ENCODE measurements at places on chromosomes 7 and 10. TPM values are rescaled to one million over a fixed set of nuclear protein-coding genes. Genes with fewer than 3 reads are reported as not detected.

DNA sequence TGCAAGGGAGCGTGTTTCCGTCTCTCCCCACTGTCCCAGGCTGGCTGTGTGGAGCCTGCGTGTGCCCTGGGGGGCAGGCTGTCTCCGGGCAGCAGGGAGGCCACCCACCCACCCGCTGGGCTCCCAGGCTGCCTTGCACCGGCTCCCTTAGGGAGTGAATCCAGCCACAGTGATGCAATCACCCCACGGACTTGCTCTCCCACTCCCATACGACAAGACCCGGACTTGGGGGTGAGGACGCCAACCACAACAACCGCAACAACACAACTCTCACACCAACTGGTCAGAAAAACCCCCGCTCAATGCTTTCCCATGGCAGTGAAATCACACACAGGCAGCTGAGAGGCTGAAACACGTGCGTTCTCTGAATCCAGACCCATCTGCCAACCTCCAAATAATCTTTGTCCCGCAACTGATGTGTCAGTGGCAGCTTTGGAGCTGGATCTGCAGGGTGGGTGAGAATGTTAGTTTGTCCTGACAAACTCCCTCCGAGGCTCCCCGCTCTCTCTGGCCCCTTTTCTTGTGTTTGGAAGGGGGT lies 62.7 kb upstream of the DDC start:
- no peak for DNase-seq

DNA sequence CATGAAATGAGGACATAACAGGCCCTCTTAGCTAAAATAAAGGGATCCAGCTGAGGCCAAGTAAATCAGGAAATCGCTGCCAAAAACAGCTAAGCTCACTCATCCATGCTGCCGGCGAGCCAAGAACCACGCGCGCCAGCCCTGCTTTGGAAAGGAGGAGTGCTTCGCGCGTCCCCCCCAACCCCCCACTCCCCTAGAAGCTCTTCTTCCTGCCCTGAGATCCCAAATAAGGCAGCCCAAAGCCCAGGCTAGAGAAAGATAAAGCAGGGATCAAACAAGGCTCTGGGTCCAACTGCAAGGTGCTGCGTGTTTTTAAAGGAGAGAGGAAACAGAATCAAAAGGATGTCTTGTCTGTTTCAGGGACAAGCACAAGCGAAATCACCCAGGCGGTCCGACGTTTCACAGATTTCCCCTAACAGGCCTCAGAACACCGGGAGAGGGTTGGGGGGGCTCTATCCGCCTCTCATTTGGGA lies 168.3 kb upstream of the AUTS2 start:
- no peak for DNase-seq

GRCh38 chr7:9091282-9091681 lies 657.9 kb downstream of the NXPH1 start:
- DNase-seq, result no peak

DNA sequence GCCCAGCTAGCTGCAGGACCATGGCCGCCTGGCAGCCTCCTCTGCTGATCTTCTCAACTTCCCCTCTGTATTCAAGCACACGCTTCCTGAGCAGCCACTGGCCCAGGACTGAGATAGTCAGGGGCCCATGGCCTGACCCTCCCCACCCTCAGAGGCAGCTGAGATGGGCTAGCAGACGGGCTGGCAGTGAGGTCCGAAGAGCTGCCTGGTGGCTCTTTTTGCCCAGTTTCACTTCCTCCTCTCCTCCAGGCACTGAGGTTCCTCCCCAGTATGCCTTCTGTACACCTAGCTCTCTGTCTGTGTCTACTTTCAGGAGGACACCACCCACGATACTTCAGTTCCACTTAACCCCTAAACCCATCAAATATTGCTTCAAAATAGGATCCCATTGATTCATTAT lies 395.6 kb downstream of the TNS3 start:
- DNase-seq, result peak; percentile 25

GRCh38 chr7:116188-116981 lies 76.0 kb upstream of the FAM20C start:
- no peak for DNase-seq

IRF5 gene
- total RNA-seq, result 74.6 TPM

GRCh38 chr10:74249865-74250264 lies 98.8 kb downstream of the ADK start:
- no peak for DNase-seq

C7orf57 gene
- not detected for total RNA-seq

GRCh38 chr7:131374821-131375220 lies 47.1 kb downstream of the MKLN1 start:
- DNase-seq, result no peak

DNA sequence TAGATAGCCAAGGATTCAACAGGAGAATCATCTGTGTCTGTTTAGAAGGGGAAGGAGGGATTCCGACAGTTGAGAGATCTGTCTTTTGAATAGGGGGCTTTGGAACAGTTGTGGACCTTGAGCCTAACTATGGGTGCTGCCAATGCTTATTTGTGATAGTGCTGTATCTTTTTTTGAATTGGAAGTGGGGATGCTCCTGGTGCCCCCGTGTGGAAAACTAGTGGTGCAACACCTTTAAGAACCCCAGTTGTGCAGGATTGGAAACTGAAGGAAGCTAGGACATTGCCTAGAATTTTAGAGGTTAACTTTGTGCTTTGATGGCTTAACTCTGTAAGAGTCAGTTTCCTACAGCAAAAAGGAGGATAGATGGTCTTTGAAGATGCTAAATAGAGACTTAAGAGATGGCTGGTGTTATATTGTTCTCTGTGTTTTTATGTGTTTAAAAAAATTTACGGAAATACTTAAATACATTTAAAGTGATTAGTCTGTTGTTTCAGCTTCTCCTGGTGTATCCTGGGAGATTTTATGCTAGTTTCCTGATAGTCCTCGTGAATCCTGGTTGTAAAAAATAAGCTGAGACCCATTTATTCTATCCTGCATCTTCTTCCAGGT lies 69.3 kb downstream of the AP3M1 start:
- no peak for DNase-seq

PRF1 gene
- total RNA-seq, result 1.5 TPM

GRCh38 chr7:158587162-158588084 lies at the start of gene PTPRN2:
Gene PTPRN2 (minus strand): TSS chr7:158587823.
- DNase-seq, result no peak

- DNase-seq, result no peak
Observed at GRCh38 chr7:20312562-20312961, 18.1 kb upstream of the ITGB8 start.

CADPS2 gene
- 0.53 TPM for total RNA-seq

- DNase-seq, result no peak
Observed at GRCh38 chr7:47153576-47153975, 428.3 kb downstream of the TNS3 start.

DNA sequence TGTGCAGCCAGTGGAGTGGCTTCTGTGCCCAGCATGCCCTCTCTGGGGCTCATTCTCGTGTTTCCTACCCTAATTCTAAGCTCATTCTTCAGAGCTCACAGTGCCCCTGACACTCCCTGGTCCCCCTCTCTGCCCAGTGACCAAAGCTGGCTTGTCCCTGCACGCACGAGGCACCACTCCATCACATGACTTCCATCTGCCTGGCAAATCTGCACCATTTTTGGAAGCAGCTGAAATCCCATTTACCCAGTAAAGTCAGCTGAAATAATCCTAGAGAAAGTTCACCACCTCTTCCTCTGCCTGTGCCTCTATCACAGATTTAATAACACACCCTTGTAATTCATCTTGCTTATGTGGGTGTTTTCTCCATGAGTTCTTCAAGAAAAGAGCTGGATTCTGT lies 616.9 kb downstream of the PTPRN2 start:
- no peak for DNase-seq

DNA sequence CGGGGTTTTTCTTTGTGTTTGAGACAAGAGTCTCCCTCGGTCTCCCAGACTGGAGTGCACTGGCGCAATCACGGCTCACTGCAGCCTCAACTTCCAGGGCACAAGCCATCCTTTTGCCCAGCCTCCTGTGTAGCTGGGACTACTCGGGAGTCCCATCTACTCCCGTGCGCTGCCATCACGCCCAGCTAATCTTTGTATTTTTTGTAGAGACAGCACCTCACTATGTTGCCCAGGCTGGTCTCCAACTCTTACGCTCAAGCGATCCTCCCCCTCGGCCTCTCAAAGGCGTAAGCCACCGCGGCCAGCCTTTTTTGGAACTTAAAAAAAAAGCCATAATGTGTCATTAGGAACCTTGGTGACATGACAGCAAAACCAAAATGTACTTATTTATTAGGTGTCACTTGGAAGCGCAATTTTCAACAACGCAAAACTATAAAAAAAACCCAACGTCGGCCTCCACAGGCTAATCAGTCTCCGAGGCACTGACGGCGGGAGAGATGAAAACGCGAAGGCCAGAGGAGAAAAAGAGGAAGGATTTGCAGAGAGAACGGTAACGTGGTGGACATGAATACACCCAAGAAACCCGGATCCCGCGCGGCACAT lies 911 bp upstream of the HNRNPH3 start:
- DNase-seq, result no peak

- no peak for DNase-seq
Observed at GRCh38 chr10:76991621-76992020, 646.0 kb downstream of the KCNMA1 start.

DNA sequence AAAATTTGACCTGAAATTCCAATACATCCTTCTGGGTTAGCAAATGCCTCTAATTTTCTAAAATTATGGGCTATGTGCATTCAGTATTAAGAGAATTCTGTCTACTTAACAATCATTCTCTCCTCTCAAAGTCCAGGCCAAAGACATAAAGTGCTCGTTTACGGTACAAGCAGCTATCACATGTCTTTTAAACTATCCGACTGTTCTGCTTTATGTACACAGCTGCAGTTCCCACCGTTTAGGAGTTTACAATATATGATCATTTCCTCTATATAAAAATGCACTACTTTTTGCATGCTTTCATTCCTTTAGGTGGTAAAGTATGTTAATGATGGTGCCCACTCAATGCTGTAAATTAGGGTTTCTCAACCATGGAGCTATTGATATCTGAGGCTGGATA lies 34.0 kb downstream of the CDK6 start:
- no peak for DNase-seq

- no peak for DNase-seq
Observed at GRCh38 chr7:26624839-26625238, 239.6 kb downstream of the SKAP2 start.

GRCh38 chr10:122981066-122981464 lies 864 bp downstream of the PSTK start:
- DNase-seq, result no peak

GRCh38 chr7:93015101-93015778 lies 102.5 kb downstream of the SAMD9 start:
- no peak for DNase-seq

- no peak for DNase-seq
Observed at GRCh38 chr10:54958844-54959243, 157.8 kb upstream of the PCDH15 start.

GIMAP6 gene
- total RNA-seq, result 36.2 TPM

DNA sequence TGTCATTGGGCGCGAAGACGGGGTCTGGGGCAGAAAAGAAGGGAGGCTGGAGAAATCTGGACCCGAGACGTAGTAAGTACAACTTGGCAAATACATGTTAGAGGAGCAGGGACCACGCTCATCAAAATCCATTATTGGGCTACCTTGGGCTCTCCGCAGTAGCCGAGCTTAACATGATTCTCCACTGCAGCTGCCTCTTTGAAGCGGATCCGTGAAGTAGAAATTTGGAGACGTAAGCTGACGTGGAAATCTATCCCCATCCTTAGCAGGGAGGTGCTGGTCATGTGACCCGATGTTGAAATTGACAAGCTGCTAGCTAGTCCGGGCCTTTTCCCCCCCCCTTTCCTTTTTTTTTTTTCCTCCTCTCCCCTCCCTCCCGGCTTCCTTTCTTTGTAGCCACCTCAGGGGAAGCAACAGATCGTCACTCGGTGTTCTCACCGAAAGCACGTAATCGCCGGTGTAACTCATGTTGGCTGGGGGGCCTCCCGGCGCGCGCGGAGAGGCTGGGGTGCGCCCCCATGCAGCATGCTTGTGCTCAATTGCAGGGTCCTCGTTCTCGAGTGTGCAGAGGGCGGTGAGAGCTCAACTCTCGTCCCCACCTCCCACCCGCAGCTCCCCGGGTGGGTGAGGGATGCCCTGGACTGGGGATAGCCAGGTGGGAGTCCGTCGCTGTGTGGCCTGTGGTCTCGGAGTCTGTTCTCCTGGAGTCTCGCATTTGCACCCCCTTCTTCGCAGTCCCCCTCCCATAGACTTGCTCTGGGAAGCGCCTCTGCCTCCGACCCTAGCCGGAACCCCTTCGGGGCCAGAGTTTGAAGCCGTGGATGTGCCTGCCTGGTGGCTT lies at the start of gene HOXA11:
TSS of gene HOXA11 (minus strand) at position 220 of the 841 bp plus-strand sequence. CDS start at position 132, 88 bp downstream.
- no peak for DNase-seq

GRCh38 chr7:8601121-8601520 lies 167.7 kb downstream of the NXPH1 start:
- DNase-seq, result no peak

TAF3 gene
- 8.1 TPM for total RNA-seq

DNA sequence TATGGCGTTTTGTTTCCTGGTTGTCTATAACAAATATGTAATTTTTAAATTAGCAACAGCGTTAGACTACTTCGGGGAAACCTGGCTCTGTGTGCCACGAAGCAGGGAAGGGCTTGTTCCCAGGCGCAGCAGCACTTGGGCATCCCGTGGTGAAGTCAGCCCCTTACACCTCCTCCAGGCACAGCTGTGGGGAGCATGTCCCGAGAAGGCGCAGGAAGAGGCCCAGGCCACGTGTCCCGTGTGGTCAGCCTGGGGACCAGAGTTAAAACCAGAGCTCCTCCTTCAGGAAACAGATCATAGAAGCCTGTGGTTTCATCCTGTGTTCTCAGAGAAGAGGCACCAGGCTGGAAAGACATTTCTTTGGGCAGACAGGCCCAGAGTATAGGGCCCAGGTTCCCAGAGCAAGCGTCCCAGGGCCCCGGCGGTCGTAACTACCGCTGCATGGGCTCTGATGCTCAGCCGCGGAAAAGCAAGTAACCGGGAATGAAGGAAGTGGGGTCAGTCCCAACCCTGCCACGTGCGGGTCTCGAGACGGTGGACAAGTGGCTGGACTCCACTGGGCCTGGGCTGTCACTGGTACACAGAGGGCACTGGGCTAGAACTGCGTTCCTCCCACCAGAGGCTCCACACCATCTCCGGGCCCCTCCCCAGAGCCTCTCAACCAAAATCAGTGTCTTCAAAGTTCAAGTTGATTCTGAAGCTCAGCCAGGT lies 7.1 kb downstream of the NUDT1 start:
- DNase-seq, result peak; percentile 48

DNA sequence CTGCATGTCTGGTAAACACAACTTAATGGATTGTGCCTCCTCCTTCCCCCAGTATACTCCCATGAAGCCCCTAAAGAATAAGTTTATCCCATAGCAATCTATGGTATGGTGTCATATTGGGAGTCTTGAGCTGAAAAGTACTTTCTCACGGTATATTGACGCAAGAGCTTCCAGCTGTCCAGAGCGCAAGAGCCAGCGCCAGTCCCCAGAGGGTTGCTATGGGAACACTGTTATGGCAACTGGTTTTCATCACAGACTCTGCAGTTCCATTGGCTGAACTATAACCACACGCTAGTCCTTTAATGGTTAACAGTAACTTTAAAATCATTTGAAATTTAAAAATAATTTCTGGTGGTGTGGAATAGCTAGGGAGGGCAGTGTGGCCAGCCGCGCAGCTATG lies 46.9 kb downstream of the PRPF18 start:
- no peak for DNase-seq

- no peak for DNase-seq
Observed at GRCh38 chr10:81963606-81964005, 88.6 kb downstream of the NRG3 start.

- DNase-seq, result no peak
Observed at GRCh38 chr10:10039595-10039994, 978.1 kb upstream of the CELF2 start.

All from GM12878 (cell line).